ENCODE measurements at places on chromosomes 6 and 20. TPM values are rescaled to one million over a fixed set of nuclear protein-coding genes. Genes with fewer than 3 reads are reported as not detected.

GRCh38 chr6:138931660-138932059, 56.4 kb downstream of the REPS1 start:
- ATAC-seq: no peak

DNA sequence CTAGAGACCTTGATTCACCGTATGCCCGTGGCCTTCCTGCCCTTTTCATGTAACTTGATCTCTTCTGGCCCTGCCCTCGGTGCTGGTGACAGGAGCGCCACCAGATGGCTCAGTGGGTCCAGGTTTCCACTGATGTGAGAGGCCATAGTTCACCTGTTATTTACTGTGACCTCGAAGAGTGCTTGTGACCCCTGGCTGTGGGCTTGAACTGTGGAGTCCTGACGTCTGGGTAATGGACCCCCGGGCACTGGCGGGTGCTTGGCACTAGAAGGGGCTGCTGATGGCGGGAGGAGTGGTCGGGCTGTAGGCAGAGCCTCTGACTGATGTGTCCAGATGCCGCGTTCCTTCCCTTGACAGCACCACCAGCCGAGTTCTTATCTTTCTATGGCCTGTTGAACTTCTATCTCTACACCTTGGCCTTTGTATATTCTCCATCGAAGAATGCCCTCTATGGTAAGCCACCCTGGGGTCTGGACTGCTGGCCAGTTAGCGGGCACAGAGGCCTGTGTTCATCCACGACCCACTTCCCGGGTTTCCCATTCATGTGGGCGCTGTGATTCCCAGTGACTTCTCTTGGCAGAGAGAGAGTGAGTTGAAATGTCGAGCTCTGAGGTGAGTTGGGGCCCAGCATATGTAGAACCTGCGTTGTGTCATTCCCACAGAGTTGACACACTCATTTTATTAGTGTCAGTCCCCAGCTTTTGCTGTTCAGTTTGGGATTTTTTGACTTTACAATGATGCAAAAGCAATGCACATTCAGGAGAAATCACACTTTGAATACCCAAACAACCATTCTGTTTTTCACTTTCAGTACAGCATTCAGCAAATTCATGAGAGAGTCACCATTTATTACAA, 14.9 kb downstream of the DYNLT1 start:
- ATAC-seq: peak; percentile 55

GRCh38 chr6:37205175-37205996, 35.4 kb downstream of the PIM1 start:
- ATAC-seq: peak; percentile 8

DNA sequence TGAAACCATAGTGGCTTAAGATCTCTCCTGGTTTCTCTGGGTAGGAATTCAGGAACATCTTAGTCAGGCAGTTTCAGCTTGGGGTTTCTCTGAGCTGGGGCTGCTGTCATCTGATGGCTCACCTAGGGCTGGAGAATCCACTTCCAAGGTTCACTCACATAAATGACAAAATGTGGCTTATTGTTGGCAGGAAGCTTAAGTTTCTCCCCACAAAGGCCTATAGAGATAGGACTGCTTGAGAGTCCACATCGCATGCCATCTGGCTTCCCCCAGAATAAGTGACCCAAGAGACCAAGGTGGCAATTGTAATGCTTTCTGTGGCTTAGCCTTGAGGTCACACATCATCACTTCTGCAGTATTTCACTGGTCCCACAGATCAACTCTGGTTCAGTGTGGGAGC, 131.4 kb downstream of the EDN1 start:
- no peak for ATAC-seq

DNA sequence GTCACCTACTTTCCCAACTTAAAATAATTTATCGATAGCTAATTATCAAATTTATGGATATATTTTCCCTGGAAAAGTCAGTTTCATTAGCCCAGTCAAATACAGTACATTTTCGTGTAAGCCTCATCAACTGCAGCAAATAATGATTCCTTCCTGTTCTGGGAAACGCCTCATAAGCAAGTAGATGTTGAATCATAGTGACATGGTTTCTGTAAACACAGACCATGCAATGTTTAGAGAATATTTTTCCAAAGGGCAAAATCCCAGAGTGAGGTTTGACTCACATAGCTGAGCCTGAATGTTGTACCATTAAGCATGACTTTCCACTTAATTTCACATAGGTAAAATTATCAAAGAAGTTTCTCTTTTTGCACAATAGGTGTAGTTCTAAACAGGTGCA, 16.7 kb upstream of the VNN1 start:
- ATAC-seq: no peak

Gene TPBG
- 0.43 TPM for total RNA-seq

- ATAC-seq: no peak
These were observed 29.7 kb downstream of the PDRG1 start for GRCh38 chr20:31922181-31922580.

- no peak for ATAC-seq
These were observed 266.4 kb downstream of the TINAG start for GRCh38 chr6:54574671-54575070.

Gene RAET1G
- total RNA-seq: not detected

GRCh38 chr6:85416049-85416448, 33.8 kb upstream of the NT5E start:
- ATAC-seq: peak; percentile 43

- no peak for ATAC-seq
These were observed 43.4 kb upstream of the RALGAPA2 start for GRCh38 chr20:20755674-20756319.

GRCh38 chr6:150373260-150373701, 4.5 kb downstream of the IYD start:
- ATAC-seq: peak; percentile 86

Gene NOX3
- total RNA-seq: not detected

DNA sequence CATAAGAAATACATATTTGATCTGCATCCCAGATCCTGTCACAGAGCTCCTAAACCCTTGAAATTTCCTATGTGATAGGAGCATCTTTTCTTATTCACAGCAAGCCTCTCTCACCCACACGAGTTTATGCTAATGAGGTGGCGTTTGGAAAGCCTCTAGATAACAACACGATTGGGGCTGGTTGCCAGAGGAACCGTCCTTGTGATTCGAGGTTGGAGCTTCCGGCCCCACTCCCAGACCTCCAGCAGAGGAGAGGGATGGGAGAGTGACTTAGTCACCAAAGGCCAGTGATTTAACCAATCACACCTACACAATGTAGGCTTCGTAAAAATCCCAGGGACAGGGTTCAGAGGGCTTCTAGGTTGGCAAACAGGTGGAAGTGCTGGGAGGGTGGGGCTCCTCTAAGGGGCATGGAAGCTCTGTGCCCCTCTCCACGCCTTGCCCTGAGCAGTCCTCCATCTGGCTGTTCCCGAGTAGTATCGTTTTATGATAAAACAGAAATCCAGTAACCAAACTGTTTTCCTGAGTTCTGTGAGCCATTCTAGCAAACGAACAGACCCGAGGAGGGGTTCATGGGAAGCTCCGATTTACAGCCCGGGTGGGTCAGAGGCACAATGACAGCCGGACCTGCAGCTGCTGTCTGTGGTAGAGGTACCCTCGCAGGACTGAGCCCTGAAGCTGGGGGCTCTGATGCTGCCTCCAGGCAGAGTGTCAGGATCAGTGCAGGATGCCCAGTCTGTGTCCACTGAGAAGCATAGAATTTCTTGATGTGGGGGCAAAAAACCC, 238.1 kb upstream of the ARID1B start:
- no peak for ATAC-seq

Gene NRSN1
- not detected for total RNA-seq

Gene C6orf15
- not detected for total RNA-seq

GRCh38 chr6:106527117-106527516, 102.2 kb downstream of the RTN4IP1 start:
- no peak for ATAC-seq

GRCh38 chr6:37140145-37140544, 29.8 kb upstream of the PIM1 start:
- ATAC-seq: no peak

DNA sequence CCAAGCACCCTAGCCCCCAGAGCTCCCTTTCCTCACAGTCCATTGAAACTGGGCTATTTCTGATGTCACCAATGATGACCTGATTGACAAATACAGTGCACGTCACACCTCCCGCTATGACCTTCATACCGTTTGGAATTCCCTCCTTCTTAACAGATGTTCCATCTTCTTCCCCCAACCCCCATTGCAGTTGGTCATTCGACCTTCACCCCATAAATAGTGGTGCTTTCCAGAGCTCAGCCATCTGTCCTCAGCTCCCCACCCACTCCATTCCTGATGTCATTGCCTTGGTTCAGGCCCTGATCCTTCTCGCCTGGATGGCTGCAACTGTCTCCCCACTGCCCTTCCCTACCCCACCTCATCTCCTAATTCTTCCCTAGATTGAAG, 198.5 kb downstream of the SOD2 start:
- no peak for ATAC-seq

DNA sequence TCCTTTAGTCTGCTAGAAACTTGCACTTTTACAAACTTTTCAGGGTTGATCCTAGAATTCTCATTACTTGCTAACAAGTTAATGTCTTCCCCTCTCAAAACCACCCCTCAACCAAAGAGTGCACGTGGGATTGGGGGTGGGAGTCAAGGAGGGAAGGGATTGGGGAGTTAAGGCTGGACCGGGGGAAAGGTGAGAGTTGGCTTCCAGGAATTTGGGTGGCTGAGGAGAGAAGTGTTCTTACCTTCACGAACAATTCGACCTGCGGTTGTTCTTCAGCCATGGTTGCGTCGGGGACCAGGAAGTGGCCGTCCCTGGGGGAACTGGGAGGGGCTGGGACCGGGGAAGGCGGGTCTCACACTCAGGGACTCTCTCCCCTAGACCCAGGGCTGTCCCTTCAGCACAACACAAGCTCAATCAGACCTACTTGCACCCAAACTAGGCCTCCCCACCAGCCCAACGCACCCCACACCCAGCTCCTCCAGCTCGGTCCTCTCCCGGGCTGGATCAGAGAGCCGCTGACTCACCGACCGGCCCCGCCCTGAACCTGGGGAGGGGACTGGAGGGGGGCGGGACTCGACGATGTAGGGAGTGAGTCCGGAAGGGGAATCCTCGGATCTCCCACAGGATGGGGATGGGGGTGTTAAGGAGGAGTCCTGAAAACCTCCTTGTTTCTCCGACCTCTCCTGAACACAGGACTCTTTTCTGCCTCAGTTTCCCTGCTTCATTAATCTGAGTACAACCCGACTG, at the start of gene CLIC1:
CLIC1 (minus strand) TSS at position 510 of the 747 bp plus-strand sequence; CDS start at position 280, 230 bp downstream.
- ATAC-seq: peak; percentile 59

Measured in activated T-helper 17 cell treated with anti-CD3 and anti-CD28 coated beads, Interleukin-2, amount 50 U/mL, for 72 hours (primary cell).